DMS79 (cell line): ENCODE measurements at places on chromosomes 12 and 14.

DNA sequence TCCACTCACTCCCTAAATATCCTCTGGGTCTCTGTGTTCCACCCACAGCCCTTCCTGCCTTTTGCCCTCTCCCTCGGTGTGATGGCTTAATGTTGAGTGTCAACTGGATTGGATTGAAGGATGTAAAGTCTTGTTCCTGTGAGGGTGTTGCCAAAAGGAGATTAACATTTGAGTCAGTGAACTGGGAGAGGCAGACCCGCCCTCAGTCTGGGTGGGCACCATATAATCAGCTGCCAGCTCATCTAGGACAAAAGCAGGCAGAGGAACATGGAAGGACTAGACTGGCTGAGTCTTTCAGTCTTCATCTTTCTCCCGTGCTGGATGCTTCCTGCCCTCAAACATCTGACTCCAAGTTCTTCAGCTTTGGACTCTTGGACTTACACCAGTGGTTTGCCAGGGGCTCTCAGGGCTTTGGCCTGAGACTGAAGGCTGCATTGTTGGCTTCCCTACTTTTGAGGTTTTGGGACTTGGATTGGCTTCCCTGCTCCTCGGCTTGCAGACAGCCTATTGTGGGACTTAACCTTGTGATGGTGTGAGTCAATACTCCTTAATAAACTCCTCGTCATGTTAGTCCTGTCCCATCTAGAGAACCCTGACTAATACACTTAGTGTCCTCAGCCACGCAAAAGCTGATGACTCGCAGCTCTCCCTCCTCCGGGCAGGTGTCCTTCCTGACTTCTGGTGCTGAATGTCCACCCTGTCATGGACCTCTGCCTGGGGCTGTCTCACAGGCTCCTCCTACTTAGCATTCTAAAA is 5.9 kb downstream of the DGLUCY start:
- no peak for DNase-seq

DNA sequence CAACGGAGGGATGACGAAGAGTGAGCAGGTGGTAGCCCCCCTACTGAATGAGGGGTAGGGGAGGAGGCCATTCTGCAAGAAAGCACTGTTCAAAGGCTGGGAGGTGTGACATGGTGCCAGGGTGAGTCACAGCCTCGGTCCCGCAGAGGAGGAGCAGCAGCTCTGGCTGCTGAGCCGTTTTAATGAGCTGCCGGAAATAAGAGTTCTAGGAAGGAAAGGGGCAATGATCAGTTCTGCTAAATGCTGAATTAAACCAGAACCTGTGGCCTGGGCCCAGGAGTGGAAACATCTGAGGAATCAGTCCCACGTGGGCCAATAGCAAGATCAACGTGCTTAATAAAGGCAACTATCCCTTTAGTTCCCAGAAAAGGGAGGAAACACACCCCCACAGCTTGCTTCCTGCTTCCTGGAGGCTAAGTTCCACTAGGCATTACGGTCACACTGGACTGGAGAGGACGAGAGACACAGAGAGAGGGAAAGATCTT is 3.6 kb downstream of the ABCD4 start:
- no peak for DNase-seq

- peak; percentile 91 for DNase-seq
Measured at GRCh38 chr14:34462132-34462893, at the start of gene SPTSSA. Gene SPTSSA (minus strand): TSS chr14:34462240. CDS start chr14:34462207, 33 bp downstream.

- DNase-seq = no peak
Measured at GRCh38 chr14:49250109-49250508, 336.1 kb downstream of the RPS29 start.

DNA sequence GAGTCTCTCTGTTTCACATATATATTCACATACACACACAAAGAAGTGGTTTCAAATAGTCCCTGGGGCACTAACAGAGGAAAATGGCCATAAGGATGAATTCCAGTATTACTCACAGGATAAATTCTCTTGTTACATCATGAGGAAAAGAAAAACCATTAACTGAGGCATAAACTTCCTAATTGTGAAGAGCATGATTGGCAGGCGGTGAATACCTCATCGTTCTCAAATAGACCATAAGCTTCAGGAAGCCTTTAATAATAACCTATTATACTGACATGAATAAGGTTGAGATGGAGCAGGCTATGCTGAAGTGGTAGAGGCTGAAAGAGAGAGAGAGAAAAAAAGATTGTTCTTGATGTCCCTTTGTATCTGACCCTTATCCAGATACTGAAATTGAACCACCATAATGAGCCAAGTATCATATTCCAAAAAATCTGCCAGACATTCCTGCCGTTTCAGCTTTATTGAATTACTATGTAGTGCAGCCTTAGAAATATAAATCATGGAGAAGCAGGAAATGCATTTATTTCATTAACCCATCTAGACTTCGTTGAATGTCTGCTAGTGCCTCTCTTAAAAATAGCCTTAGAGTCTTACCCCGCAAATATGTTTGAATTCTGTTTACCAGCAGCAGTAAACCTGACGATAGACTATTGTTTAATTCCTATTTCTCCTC is 86.8 kb downstream of the NUAK1 start:
- DNase-seq = no peak

DNA sequence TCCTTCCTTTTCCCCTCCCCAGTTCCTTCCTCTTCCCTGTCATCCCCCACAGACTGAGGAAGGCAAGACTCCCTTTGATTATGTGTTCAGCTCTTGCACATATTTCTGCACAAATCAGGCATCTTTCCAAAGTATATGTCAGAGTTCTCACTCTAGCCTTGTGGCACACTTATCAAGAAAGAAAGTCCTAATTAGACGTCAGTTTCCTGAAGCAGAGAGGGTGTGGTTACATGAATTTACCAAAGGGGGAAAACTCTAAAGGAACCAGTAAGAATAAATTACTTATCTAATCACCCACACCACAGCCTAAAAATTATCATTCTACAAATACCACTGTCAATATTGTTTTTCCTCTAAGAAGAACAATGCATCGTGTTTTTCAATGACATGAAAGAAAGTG is 120.7 kb upstream of the GRIP1 start:
- no peak for DNase-seq

DNA sequence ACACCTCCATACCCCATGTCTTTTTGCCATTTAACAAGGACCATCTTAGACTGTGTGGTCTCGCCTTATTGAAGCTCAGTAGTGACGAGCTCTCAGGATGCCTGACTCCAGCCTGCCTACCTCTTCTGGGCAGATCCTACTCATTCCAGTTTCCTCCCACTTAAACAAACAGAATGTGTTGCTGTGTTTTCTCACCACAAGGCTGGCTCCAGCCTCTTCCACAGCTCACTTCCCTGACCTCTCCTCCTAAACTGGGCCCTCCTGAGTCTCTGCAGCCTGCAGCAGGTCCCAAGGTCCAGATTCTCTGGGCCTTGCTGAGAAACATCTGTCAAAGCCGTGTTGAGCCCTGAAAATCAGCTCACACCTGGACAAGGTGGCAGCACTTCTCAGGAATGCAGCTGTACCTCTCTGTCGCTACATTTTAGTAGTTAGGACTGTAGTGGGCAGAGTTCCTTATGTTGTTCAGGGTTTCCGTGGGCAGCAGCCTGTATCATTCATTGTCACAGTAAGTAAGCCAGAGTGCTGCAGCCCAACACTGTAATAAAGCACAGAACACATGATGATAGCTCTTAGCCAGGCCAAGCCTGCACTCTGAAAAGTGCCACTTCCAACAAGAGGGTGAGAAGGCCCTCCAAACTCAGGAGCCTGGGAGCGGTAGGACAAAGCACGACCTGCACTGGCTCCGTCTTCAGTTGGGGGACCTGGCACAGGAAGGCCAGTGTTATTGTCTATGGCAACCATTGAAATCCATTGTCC is 68.5 kb downstream of the NKX2-1 start:
- peak; percentile 100 for DNase-seq

DNA sequence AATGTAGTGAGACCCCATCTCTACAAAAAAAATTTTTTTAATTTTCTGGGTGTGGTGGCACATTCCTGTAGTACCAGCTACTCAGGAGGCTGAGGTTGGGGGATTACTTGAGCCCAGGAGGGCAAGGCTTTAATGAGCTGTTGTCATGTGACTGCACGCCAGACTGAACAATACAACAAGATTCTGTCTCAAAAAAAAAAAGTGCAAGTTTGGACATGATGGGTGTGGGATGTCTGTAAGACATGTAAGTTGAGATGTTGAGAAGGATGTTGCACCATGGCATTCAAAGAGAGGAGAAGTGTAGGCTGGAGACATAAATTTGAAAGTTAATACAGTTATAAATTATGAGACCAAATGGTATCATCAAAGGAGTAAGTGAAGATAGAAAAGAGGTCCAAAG is 23.5 kb downstream of the YEATS4 start:
- no peak for DNase-seq

GRCh38 chr12:64522316-64522715 is 70.4 kb downstream of the TBK1 start:
- DNase-seq = no peak

DNA sequence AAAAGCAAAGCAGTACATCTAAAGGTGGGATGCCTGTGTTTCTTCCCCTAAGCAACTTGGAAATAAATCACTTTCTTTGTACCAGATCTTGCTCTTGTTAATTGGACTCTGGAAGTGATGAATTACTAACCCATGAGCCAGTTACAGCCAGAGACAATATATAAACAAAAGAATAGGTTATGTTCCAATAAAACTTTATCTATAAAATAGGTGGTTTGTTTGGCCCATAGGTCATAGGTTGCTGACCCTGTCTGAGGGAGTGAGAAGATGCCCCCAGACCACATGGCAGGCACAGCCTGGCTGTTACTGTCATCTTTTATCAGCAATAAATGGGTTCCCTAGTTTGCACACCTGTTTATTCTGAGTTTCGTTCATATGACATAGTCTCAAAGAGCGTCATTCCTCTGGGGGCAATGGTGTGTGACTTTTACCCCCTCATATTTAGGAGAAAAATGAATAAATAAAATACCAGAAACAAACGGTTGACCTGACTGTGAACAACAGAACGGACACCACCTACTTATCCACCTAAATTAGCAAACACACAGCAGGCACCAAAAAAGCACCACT is 10.7 kb downstream of the LGMN start:
- no peak for DNase-seq

GRCh38 chr12:57101892-57102695 is 9.1 kb downstream of the STAT6 start:
- DNase-seq = no peak

GRCh38 chr12:26195250-26195640 is at the start of gene SSPN:
Gene SSPN (plus strand): TSS chr12:26195573. CDS start chr12:26195673, 100 bp downstream.
- peak; percentile 23 for DNase-seq
